ENCODE measurements at places on chromosomes 11 and 22.
A peak's percentile ranks its signal among the peaks of the same experiment; 100 is the strongest.

GRCh38 chr22:39839204-39839603 is 54.4 kb downstream of the ENTHD1 start:
- no peak for DNase-seq

- no peak for DNase-seq
Observed at GRCh38 chr11:47714554-47715081, 551 bp downstream of the AGBL2 start.

- peak; percentile 59 for DNase-seq
Observed at GRCh38 chr11:124758355-124759265, 3.5 kb downstream of the ESAM start.

DNA sequence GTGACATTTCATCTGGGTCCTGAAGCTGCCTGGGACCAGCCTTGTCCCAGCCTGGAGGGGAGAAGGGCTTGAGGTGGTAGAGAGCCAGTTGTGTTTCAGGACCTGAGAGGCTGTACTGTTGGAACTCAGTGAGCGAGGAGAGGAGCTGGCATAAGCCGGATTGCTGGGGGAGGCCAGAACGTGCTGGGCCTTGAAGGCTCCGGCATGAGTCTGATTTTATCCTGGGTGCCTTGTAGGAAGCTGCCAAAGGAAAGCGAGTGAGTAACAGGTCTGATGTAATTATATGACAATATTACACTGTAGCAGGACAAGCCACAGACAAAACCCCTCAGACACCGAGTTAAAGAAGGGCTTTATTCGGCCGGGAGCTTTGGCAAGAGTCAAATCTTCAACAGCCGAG is 17.2 kb downstream of the AP2A2 start:
- DNase-seq: no peak

GRCh38 chr22:42743501-42743991 is 22.9 kb upstream of the A4GALT start:
- no peak for DNase-seq

DNA sequence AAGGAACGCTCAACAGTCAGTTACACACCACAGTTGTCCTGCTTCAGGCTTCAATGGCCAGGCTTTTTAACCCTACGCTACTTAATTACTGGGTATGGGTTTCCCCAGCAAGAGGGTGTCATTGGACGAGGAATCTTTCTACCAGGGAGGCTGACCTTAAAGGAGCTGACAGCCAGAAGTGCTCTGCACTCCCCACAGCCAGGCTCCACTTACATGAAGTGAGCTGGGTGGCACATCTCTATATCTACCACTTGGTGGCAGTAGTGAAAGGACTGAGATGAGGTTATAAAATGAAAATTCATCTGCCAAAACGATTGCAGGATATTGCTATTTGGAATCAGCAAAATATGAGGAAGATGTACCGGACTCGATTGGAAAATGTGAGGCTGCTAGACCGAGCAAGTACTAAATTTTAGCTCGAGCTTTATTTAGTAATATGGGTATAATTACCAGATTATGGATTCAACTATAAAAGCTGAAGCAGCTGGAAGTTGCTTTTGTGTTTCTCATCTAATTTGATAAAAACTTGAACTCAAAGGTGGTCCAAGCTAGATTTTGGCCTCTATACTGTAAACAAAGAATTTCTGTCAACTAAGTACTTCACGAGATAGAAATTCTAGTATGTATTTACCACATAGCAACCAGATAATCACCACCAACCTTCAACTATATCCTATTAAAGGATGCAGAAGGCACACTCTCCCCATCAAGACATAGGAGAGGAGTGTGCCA is 53.9 kb upstream of the CEP126 start:
- peak; percentile 54 for DNase-seq

DNA sequence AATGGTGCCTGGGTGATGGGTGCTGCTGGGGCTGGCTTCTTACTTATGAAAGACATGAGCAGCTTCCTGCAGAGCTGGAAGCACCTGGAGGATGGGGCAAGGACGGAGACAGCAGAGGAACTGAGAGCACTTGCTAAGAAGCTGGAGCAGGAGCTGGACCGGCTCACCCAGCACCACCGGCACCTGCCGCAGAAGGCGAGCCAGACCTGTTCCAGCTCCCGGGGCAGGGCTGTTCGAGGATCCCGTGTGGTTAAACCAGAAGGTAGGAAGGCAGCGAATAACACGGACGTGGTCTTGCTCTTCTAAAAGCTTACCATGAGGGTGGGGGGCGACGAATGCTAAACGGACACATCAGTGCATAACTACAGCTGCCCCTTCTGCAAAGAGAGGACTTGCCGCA is 9.3 kb downstream of the APOL5 start:
- DNase-seq: no peak

GRCh38 chr22:40759294-40759840 is 59.8 kb downstream of the SLC25A17 start:
- no peak for DNase-seq

GRCh38 chr11:130452176-130452575 is 3.7 kb downstream of the ADAMTS15 start:
- no peak for DNase-seq

GRCh38 chr11:19838994-19839768 is 126.5 kb downstream of the NAV2 start:
- DNase-seq: no peak

- DNase-seq: peak; percentile 49
Observed at GRCh38 chr11:115665175-115665821, 161.1 kb upstream of the CADM1 start.

- no peak for DNase-seq
Observed at GRCh38 chr11:102184269-102184987, 74.2 kb downstream of the YAP1 start.

GRCh38 chr22:44391481-44392445 is 79.0 kb upstream of the SHISAL1 start:
- DNase-seq: no peak

GRCh38 chr11:61531044-61531443 is 22.5 kb downstream of the LRRC10B start:
- DNase-seq: no peak

DNA sequence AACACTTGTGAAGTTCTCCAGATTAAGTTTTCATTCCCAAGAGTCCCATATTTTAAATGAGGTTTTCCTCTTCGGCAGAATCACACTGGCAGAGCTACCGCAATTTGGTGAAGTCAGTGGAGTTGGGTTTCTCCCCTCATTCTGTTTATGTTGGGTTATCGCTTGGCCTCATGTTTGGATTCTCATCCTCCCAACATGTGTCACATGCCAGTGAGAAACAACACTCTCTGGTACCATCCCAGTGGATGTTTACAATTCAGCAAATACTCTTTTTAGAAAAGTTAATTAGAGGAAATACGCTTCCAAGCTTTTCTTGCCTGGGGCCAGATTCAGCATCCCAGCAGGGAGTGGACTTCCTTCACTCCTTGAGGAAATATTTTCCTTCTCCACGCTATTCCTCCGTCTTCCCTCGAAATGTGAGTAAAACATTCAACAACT is 2.1 kb downstream of the PAMR1 start:
- no peak for DNase-seq

DNA sequence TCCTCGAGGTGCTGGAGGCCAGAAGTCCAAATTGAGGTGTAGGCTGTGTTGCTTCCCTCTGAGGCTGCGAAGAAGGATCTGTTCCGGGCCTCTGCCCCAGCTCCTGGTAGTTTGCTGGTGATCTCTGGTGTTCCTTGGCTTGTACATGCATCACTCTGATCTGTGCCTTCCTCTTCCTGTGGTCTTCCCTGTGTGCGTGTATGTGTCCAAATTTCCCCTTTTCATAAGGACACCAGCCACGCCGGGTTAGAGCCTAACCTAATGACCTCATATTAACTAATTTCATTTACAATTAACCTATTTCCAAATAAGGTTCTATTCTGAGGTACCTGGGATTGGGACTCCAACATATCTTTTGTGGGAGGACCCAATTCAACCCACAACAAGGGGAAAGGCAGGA is 21.5 kb downstream of the RIBC2 start:
- DNase-seq: no peak
